Activated CD4-positive, alpha-beta T cell treated with anti-CD3 and anti-CD28 coated beads for 1 hour (primary cell): ENCODE measurements at places on chromosomes 3 and 15.

DNA sequence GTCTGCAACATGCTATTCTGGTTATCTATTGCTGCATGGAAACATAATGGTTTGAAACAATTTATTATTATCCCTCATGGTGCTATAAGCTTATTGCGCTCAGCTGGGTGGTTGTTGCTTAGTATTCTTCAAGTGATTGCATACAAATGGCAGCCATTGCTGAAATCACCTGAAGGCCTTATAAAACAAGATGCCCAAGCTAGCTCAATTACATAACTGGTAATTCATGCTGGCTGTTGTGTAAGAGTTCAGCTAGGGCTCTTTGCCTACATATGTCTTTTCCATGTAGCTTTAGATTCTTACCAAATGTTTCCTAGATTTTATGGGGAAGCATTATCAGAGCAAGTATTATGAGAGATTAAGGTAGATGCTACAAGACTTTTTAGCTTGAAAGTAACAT is 644.0 kb upstream of the CBLB start:
- DNase-seq, result no peak

DNA sequence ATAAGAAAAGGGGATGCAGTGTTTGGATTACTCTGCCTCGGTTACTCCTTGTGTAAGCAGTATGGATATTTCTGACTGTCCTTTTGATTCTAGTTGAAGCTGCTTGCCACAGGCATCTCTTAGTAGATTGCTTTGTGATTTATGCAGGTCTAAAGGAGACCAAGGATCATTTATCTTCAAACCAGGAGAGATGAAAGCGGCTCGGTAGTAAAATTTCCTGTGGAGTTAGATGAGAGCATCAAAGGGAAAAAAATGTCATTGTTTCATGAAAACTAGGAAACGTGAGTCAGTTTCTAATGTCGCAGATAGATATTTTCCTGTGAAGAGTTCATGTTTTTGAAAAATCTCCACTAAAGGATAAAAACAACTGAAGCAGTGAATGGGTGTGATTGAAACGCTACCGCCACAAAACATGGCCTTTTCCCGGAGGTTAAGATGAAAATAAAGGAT is 254.0 kb upstream of the TBL1XR1 start:
- no peak for DNase-seq

DNA sequence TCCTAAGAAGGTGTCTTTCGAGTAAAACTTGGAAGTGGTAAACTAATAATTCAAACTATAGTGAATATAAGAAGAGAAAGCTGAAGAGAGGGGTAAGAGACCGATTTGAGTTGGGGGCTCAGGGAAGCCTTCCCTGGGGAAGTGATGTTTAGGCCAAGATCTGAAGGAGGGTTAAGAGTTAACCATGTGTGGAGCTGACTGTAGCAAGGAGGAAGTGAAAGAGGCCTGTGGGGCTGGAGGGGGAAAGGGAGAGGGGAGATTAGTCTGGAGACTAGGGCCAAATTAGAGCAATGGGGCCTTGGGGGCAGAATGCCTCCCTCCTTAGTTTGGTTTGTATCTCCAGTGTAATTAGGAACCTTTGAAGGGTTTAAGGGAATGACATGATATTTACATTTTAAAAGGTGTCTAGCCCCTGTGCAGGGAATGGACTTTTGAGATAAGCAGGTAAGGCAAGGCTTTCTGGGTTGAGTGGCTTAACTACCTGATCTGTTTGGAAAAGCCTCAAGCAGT is 2.2 kb downstream of the ZNF592 start:
- DNase-seq, result no peak

DNA sequence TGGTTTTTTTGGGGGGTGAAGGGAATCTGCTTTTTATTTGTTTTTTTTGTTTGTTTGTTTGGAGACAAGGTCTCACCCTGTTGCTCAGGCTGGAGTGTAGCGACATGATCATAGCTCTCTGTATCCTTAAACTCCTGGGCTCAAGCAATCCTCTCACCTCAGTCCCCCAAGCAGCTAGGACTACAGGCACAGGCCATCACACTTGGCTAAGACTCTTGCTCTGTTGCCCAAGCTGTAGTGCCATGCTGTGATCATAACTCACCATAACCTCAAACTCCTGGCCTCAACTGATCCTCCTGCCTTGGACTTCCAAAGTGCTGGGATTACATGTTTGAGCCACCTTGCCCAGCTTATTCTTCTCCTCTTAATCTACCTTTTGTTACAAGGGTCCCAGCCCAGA is 31.8 kb downstream of the GPR176 start:
- no peak for DNase-seq

GRCh38 chr3:66344848-66345578 is 124.2 kb downstream of the SLC25A26 start:
- DNase-seq, result no peak

DNA sequence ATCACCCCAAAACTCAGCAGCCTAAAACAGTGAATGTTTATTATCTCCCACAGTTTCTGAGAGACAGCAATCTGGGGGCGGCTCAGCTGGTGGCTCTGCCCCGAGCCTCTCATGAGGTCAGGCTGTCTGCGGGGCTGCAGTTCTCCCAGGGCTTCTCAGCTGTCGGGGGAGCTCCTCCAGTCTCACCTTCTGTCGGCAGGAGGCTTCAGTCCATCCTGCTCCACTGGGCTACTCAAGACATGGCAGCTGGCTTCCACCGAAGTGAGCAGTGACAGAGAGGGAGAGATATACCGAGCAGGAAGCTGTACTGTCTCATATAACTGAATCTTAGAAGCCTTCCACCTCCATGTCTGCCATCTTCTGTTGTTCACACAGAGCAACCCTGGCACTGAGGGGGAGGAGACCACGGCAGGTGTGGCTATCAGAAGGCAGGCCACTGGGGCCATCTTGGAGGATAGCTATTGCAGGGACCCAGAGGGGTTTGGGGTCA is 72.8 kb upstream of the ITGA11 start:
- no peak for DNase-seq

GRCh38 chr15:56963710-56964109 is 45.3 kb downstream of the TCF12 start:
- no peak for DNase-seq

GRCh38 chr15:73265536-73266153 is 103.1 kb downstream of the HCN4 start:
- DNase-seq, result peak; percentile 10

- no peak for DNase-seq
Observed at GRCh38 chr15:35196273-35196672, 111.2 kb upstream of the NANOGP8 start.

DNA sequence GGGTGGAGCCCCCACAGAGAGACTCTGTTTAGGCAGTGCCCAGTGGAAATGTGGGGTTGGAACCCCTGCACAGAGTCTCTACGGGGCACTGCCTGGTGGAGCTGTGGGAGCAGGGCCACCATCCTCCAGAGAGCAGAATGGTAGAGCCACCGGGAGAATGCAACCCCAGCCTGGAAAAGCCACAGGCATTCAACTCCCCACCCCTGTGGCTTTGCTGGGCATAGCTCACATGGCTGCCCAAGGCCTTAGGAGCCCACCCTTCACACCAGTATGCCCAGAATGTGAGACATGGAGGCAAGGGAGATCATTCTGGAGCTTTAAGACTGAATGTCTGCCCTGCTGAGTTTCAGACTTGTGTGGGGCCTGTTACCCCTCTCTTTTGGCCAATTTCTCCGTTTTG is 19.0 kb upstream of the CHCHD6 start:
- no peak for DNase-seq

DNA sequence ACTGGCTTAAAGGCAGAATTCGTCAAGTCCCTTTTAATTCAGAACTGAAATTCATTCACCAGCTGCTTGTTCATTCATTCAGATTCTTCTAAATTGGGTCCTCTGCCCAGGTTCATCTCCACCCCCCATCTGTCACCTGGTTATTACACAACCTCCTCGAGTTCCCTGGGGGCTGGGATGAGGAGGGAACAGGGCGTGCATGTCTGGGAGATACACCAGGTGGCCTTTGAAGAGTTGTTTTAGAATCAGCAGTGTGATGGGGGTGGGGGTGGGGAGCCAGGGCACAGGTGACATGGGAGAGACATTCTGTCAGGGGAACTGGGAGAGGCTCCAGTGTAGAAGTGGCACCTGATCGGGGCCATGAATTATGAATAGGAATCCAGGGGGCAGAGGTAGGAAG is 8.2 kb downstream of the SNX33 start:
- DNase-seq, result no peak

- DNase-seq, result no peak
Observed at GRCh38 chr15:64493641-64494040, 33.3 kb downstream of the ZNF609 start.

- DNase-seq, result no peak
Observed at GRCh38 chr15:44782516-44782915, 46.2 kb downstream of the TRIM69 start.

DNA sequence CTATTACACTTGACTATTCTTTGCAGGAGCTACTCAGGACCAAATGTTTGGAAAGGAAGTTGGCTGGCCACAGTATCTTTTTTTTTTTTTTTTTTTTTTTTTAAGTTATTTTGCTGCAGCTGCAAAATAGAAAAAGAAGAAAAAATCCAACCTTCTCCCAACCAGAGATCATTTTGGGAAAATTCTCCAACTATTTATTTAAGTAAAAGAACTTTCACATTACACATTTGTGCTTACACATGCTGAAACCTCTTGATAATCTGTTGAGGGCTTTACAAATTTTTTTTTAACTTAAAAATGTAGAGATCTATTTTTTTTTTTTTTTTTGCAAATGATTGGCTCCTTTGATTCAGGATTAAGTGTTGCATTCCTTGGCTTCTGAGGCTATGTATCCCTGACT is 148.0 kb downstream of the POLR2M start:
- DNase-seq, result no peak

DNA sequence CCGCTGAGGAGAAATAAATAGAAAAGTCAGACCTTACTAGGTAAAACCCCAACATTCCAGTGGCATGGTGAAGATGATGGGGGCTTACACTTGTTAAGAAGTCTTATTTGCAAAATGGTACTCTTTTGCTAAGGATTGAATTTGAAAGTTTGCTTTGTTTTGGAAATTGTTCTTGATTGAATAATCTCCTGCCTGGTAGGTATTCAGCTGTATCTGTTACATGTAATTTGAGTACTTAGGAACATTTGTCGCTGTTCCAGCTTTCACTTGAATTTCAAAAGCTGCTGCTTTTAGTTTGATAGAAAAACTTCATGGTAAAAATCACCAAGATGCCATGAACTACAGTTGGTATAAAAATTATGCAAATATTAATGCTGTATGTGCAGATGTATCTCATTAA is 44.6 kb downstream of the TFG start:
- DNase-seq, result no peak

GRCh38 chr3:11154036-11154952 is at the start of gene HRH1:
HRH1 (plus strand) TSS chr3:11154493; CDS start chr3:11259038, 104,545 bp downstream.
- DNase-seq, result no peak

- no peak for DNase-seq
Observed at GRCh38 chr3:49410846-49411534, 786 bp downstream of the RHOA start.

GRCh38 chr15:56207092-56207491 is 36.6 kb downstream of the RFX7 start:
- no peak for DNase-seq

GRCh38 chr3:43461345-43461744 is 160.5 kb downstream of the ANO10 start:
- DNase-seq, result no peak

DNA sequence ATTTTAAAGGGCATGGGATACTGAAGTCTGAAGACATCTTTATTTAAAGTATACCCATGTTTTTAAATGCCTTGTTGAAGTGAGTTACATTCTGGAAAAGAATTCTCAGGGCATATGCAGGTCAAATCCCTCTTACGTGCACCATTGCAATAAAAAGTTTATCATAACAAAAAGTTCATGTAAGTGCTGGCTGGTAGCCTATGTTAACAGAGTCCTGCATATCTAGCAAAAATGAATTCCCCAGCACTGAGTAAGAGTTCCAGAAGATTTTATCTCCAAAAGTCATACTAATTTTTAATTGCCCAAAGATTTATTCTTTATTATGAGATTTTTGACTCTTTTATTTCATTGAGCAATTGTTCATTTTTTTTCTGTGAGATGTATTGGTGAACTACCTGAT is 104.7 kb upstream of the ROBO1 start:
- no peak for DNase-seq

DNA sequence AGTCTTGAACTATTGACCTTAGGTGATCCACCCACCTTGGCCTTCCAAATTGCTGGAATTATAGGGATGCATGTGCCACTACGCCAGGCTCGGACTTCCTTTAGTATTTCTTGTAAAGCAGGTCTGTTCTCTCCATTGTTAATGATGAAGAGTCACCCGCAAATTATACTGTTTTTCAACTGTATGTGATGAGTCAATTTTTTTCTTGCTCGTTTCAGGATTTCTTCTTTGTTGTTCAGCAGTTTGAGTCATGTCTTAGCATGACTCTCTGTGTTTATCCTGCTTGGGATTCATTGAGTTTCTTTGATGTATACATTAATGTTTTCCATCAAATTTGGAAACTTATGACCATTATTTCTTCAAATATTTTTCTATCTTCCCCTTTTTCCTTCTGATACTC is 28.9 kb downstream of the GRAMD1C start:
- no peak for DNase-seq

DNA sequence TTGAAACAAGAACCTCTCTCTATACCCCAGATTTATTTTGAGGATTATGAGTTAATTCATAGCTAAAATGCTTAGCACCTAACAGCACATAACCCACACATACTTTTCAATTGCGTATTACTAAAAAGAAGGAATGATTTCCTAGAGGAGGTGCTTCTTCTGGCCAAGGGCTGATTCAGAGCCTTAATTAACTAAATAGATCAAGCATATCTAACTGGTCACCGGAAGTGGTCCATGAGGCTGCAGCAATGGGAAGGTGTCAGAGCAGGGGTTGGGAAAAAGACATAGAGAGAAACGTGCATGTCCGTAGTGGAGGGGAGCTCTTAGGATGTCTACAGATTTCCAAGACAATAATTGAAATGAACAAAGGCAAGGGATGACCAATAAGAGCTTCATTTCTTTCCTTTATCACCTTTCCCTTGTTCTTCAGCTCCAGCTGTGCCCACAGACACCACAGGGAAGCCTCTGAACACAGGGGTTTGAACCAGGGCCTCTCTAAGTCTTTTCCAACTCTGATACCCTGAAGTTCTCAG is 467 bp downstream of the HGD start:
- DNase-seq, result no peak

- no peak for DNase-seq
Observed at GRCh38 chr3:107309312-107309711, 67.9 kb upstream of the CCDC54 start.

DNA sequence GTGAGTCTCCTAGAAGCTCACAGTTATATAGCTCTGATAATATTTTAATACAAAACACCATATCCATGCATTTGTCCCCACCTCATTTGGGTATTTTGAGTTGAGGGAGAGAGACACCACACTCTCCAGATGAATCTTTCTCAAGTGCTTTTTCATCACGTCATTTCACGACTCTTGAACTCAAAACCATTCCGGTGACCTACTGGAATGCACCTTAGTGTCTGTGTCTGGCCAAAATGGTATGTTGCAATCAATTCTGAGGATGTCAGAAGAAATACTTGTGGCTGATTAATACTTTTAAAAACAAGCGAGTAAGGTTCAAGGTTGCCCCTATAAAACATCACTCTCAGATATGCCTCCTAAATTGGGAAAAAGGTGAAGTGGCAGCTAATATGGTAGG is 352.6 kb upstream of the ICE2 start:
- DNase-seq, result no peak
